ENCODE measurements at places on chromosomes 5 and 9.

GRCh38 chr5:88725454-88725853 is 157.5 kb downstream of the MEF2C start:
- DNase-seq, result no peak

GRCh38 chr5:95784514-95785302 is 37.8 kb downstream of the GLRX start:
- no peak for DNase-seq

- DNase-seq, result no peak
These were observed 853.7 kb downstream of the TAF11L14 start for GRCh38 chr5:18487928-18488480.

DNA sequence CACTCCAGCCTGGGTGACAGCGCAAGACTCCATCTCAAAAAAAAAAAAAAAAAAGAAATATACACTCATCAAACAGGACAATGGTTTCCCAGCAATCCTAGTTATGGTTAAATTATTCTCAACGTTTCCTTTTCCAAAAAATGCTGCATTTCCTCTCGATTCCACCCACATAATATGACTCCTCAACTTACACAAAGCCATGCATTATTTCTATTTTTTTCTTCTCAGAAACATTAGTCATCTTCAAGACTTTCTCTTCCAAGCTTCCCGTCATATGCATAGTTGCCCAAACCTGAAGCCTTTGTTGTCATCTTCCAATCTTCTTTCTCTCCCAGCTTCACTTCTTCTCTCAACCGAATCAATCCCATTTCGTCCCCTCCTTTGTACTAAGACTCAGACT is 61.4 kb upstream of the RANBP6 start:
- no peak for DNase-seq

GRCh38 chr5:91486638-91487037 is 103.5 kb upstream of the ARRDC3 start:
- DNase-seq, result no peak

GRCh38 chr9:134339183-134339806 is 13.0 kb downstream of the RXRA start:
- DNase-seq, result no peak

DNA sequence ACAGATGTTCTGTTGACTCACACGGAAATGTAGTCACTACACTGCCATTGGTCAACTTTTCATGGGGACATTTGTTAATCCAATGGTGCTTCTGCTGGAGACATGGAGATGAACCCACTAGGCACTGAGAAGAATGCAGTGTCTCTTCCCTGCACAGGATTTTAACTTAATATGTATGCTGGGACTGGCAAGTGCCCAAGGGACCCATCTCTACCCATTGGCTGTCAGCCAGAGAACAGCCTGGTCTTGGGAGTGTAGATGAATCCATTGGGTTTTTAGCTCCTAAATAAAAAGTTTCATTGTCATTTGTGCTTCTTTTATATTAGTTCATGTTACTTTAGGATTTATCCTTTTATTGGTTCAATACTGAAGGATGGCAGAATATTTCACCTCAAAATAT is 195.8 kb upstream of the CDH6 start:
- no peak for DNase-seq

- DNase-seq, result peak; percentile 8
These were observed 1.4 kb downstream of the CAST start for GRCh38 chr5:96663608-96664007.

DNA sequence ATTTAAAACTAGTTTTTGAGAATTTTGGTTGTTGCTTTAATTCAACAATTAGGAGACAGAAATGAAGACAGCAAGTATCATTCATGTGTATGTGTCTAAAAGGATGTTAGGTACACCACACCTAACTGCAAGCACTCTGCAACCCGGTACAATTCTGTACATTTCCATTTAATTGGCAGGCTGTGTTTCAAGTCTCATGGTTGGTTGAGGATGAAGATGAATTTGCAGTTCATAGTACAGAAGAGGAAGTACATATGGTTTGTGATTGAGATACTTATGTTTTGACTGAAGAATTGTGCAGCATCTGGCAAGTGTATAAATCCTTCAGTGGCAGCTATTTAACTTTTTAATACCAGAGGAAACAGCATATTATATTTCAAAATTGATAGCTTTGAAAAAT is 628.7 kb upstream of the ZNF608 start:
- no peak for DNase-seq

DNA sequence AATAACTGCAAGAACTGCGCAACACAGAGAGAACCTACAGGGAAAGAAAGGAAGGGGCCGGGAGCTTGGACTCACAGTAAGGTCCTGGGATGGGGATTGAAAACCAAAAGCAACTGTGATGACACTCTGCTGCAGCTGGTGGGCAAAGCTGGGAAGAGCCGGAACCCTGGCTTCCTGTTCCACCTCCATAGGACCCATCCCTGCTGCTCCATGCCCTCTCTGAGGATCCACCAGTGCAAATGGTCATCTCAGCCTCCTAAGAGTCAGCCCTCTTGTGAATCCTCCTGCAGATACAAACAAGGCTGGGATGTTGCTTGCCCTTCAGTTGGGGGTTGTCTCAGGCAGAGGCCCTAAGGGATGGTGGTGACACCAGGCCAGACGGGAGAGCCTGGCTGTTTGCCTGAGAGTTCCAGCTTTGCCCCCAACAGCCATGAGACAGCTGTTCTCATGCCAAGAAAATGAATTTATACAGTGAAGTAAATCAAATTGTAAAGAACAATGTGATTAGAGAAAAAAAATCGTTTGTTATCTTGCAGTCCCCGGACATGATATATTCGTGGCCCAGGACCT is 90.8 kb downstream of the TENT4A start:
- no peak for DNase-seq

DNA sequence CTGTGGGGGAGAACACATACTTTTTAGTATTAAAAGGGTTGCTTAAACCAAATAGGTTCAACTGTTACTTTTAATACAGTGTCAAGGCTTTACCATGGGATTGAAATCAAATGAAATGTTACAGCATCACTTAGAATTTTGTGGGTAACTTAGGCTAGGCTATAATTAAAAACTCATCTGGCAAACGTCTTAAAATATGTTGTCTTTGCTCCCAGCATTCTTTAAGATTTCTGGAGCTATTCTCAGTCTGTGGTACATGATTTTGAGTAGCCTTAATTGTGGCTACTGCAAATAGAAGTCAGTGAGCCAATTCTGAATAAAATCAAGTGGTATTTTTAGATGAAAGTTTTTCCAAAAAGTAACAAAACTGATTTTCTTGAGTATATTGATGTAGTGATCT is 30.7 kb downstream of the UHRF2 start:
- DNase-seq, result no peak

- DNase-seq, result no peak
These were observed 225.7 kb downstream of the MAST4 start for GRCh38 chr5:66821688-66822429.

DNA sequence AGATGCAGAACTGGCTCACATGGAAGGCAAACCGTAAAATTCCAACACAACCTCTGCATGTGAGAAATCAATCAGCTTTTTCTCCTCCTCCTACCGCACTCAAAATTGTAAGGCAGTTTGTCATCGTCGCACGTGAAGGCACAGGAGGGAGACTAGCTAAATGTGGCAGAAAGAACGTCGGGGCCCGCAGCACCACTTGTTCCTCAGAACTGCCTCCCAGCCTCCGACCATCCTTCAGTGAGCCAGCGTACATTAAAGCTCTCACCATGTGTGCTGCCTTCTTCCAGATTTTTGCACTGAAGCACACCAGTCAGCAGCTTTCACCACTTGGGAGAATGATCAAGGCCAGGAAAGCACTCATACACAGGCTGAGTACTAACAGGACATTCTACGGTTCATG is 105.9 kb downstream of the RFX3 start:
- no peak for DNase-seq

DNA sequence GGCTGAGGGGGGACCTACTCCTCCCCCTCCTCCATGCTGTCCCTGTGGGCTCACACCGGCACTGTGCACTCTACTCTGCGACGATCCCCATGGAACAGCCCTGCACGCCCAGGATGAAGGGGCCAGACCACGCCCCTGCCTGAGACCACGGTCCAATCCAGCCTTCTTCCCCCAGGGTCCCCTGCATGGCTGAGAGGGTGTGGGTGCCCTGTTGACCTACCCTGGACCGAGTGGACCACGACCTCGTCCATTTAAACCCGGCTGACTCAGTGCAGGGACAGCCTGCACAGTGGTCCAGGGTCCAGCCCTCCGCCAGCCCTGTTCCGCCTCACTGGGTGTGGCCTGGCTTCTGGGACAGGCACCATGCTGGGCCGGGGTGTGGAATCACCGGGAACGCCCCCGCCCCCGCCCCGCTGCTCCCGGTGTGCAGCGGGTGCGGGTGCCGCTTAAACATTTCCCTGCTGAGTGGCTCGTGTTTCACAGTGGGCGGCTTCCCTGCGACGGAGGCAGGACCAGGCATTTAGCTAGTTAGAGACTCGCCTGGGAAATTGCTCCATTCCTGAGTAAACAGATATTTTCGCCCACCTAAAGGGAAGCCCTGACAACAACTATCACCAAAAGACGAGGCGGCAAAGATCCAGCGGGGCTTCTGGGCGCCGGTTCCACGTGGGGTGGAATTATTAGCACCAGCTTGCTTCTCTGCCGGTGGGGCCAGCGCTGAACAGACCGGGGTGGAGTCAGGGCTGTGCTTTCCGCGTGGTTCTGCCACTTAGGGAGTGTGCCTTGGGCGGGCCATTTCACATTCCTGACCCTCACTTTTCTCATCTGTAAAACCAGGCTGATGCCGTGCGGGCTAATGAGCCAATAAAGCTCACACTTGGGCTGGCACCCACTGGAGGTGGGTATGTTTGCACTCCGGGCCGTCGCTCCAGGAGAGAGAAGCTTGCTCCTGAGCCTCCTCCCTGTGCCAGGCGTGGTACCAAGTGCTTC is 22.6 kb downstream of the DBH start:
- peak; percentile 71 for DNase-seq

- DNase-seq, result no peak
These were observed 1.7 kb upstream of the SPINK6 start for GRCh38 chr5:148201151-148201550.

DNA sequence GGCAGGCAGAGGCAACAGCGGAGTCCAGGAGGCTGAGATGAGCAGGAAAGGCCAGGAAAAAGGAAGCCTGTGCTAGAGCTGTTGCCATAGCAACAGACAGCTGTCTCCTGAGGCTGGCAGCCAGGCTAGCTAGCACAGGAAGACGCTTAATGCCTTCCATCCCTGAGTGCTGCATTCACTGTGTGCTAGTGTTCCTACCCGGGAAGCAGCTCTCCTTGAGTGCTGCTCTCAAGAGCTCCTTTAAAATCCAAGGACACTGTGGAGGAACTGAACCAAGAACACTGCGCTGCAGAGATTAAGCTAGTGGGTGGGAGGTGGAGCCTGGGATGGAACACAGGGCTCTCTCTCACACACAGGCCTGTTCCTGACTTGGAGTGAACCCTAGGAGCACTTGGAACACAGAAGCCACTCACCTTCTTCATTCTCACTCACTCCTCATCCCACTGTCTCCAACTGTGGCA is 53.5 kb upstream of the IL7R start:
- peak; percentile 95 for DNase-seq

- DNase-seq, result no peak
These were observed 899 bp upstream of the RAPGEF6 start for GRCh38 chr5:131635684-131636572.

GRCh38 chr5:170269579-170269978 is 28.0 kb downstream of the LCP2 start:
- DNase-seq, result no peak

DNA sequence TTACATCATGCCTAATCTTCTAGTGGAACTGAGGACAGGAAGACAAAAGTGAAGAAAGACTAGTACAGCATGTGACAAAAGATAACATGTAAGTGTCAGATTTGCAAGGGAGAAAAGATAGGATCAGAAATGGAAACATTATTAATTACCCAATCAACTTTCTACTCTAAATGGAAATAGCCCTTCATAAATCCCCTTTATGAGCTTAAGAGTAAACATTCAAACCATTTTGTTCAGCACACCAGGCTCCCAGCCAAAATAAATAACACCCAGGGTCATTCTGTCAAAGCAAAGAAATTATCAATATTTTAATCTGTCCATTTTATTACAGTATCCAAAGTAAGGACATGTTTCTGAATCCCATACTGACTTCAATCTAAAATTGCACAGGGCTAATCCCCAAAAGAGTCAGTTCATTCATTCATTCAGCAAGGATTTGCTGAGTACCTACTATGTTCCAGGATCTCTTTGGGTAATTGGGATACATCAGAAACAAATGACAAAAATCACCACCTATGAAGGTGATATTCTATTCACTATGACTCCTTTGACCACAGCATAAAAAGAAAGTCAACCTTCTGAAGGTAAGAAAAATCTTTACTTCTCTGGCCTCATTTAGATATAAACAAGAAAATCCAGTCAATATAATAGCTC is 5.3 kb downstream of the PRELID2 start:
- DNase-seq, result no peak

DNA sequence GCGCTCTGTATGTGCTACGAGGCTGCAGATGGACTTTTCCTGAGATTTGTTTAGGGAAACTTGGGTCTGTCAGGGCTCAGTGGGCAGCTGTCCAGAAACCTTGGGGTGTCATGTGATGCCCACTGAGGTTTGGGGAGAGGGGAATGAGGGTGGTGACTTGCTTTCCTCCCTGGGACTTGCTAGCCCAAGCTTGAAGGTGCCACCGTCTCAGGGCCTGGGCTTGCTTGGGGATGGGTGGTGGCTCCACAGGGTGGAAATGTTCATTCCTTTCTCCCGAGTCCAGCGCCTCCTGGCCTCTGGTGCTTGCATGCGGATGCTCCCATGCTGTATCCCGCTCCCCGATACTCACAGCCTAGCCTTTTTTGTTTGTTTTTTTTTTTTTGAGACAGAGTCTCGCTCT is 33.3 kb downstream of the ZNF618 start:
- DNase-seq, result no peak

DNA sequence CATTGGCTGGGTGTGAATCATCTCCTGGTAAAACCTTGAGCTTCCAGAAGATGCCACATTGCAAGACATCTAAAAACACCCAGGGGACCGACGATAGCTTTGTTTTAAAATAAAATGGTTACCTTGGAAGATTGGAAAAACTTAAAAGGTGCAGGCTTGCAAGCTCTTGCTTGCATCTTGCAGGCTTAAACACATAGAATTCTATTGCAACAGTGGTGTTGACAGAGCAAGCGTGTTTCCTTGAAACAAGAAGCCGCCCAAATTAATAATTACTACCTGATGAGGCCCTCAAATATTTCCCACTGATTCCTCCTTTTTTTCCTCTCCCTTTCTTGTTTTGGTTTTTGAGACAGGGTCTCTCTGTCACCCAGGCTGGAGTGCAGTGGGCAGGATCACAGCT is 137.1 kb upstream of the BASP1 start:
- DNase-seq, result no peak

- no peak for DNase-seq
These were observed 72.0 kb downstream of the ANKRD33B start for GRCh38 chr5:10635867-10636350.

- no peak for DNase-seq
These were observed 40.4 kb downstream of the CTNNA1 start for GRCh38 chr5:138793575-138793974.

DNA sequence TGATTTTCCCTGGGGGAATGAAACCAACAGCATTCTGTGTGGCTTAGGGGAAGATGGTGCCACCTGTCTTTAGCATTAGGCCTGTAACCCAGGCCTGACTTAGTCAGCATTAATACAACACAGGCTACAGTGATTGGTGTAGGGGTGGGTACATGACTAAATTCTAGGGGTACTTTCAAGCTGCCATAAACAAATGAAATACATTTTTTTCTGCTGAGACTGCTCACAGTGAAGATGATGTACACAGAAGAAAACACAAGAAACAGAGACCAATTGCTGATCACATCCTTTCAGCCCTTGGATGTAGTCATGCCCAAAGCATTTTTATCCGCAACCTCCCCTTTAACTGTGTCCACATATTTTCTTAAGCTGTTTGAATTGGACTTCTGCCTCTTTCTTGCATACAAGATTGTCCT is 527.2 kb downstream of the KCTD16 start:
- DNase-seq, result no peak
